ENCODE measurements at places on chromosomes 6 and 20.
A peak's percentile ranks its signal among the peaks of the same experiment; 100 is the strongest.

- DNase-seq, result peak; percentile 55
Measured at GRCh38 chr6:34236131-34236442, 586 bp upstream of the HMGA1 start.

DNA sequence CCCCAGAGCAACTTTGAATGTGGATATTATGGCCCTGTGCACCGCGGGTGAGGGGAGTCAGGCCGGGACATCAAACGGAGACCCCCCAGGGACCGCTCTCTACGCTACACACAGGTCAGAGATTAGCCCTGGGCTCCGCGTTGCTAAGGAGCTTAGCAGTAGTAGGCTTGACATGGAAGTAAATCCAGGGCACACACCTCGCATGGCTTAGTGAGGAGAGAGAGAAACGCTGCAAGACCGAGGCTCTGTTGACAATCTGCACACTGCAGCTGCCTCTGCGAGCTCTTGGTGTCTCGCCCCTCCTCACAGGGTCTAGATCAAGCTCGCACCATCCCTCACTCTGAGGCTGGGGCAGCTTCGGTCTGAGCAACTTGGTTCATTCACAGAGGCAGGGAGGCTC, 116.1 kb upstream of the CDH4 start:
- peak; percentile 78 for DNase-seq

- DNase-seq, result no peak
Measured at GRCh38 chr6:170106906-170107525, 183.9 kb downstream of the DLL1 start.

GRCh38 chr6:53598265-53598907, 53.5 kb upstream of the GCLC start:
- DNase-seq, result peak; percentile 19

DNA sequence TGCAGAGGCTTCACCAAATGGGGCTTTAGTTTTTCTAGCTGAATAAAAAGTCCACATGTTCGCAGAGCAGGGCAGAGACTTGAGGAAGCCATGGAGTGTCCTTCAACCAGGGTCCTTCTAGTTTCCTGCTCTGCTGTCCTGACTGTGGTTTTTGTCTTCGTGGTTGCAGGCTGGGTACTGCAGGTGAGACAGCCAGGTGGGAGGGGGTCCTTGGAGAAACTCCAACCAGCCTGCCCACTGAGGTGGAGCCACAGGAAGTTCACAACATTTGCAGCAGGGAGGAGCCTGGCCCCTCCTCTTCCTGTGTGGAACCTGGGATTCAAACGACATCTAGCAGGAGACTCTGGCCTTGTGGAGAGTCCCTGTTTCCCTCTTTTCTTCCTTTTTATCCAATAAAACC, 68.8 kb upstream of the MYLIP start:
- DNase-seq, result no peak

- DNase-seq, result no peak
Measured at GRCh38 chr20:20365480-20366161, 2.3 kb upstream of the INSM1 start.

DNA sequence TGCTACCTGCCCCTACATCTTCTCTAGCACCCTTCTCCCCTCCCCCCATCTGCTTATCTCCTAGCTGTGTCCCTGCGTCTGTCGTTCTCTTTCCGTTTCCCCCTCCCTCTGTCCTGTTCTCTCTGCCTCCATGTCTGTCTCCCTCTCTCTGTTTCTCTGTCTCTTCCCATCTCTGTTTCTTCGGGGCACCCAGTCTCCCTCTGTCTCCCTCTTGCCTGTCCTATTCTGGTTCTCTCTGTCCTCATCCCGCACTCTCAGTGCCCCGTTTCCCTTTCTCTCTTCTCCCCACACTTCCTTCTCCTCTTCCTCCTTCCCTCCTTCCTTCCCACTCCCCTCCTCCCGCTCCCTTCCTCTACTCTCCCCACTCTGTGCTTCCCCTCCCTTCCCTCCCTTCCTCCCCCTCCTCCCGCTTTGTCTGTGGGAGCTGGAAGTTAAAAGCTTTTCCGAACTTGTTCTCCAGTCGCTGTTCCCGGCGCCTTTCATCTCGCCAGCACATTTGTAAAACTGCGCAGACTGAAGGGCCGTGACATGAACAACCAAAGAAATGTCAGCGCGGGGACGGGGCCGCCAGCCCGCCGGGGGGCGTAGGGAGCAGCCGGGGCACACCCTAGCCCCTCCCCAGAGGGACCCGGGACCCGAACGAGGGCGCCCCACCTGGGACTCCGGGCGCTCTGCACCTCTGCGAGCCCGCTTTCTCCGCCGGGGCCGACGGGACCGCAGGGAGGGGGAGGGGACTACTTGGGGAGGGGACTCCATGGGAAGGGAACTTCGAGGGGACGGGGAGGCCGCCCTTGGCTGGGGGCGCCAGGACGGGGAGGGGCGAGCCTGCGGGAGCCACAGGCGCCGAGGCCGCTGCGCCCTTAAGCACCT, 4.0 kb upstream of the CDH22 start:
- peak; percentile 90 for DNase-seq

DNA sequence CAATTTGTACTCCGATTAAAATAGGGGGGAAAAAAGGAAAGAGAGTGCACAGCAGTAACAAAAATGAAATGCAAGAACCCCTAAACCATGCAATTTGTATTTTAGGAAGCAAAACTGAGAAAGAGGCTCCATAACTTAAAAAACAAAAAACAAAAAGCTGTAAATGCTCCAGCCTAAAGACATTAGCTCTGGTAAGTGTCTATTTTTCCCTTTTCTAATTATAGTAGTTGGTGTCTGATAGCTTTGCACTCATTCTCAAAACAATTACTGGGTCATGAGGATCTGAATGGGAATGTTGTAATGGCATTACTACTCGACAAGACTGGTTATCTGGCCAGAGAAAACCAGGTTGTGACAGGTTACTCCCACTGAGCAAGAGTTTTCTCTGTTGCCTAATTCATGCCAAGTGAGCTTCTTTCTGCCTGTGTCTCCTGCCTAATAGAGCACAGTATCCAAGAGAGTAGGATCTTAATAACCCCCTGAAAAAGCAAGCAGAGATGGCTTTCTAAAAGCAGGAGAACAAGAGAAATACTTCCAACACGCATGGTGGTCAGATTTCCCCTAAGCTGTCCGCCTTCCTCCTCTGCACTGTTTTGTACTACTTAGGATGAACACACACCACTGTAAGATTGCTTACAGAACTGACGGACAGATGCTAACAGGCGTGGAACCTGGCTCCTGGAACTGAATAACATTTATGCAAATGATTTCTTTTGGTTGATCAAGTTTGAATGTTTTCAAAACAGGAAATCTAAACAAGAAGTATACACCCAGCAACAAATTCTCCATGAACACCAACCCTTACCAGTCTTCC, 86.4 kb downstream of the FKBP5 start:
- no peak for DNase-seq

DNA sequence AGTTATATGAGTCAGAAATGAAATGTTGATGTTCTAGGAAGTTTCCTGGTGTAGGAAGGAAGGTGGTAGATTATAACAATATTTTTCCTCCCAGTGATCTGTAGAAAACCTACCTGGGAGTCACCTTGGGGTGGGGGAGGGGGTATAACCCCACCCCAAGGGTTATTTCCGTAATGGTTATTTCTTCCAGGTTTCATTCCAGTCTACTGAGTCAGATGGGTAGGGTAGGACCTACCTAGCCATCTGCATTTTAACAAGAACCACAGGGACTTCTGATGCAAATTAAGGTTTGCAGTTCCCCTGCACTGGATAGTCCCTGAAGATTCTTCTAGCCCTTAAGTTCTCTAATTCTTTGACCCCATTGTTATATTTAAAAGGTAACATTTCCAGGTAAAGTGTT, 88.9 kb downstream of the ARMC2 start:
- no peak for DNase-seq

DNA sequence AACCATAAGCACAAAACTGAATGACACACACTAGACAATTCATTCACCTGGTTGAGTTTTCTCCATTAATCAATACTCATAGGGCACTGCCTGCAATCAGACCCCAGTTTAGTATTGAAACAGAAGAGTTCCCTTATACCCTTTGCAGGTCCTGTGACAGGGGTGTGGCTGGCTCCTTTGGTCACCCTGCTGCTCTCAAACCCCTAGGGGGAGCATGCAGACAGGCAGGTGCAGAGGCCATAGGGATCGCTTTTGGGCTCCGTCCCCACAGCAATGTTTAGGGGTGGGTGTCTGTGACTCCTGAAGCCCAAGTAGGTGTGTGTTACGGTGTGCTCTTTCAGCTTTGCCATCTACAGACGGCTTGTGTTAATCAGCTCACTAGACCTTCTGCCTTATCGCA, 210.4 kb downstream of the CENPW start:
- DNase-seq, result peak; percentile 38

DNA sequence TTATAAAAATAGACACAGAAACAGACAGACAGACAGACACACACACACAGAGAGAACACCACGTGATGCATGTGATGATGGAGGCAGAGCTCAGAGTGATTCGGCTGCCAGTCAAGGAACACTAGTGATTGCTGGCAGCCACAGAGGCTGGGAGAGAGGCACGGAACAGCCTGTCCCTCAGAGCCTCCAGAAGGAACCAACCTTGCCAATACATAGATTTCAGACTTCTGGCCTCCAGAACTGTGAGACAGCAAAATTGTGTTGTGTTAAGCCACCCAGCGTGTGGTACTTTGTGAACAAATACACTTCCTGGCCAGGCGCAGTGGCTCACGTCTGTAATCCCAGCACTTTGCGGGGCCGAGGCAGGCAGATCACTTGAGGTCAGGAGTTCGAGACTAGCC, 9.5 kb upstream of the PARD6B start:
- DNase-seq, result no peak

GRCh38 chr6:155188707-155189496, 74.9 kb upstream of the CLDN20 start:
- DNase-seq, result no peak

GRCh38 chr20:46545077-46545826, 5.2 kb downstream of the OCSTAMP start:
- DNase-seq, result no peak

- no peak for DNase-seq
Measured at GRCh38 chr6:130524552-130524951, 158.7 kb downstream of the TMEM200A start.

DNA sequence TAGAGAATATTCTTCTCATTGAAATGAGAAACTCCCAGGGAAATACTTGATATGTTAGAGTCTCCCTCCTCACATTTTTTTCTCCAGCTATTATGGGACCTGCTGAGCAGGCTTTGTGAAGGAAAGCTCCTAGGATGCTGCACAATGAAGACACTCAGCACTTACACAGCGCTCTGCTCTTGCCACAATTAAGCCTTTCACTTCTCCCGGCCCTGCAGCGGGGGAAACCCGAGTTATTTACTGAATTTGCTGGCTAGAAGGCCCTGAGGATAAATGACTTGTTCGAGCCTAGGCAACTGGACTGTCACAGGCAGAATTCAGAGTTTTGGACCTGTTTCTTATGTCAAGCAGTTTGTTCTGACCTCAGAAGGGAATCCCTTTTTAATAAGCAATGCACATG, 102.0 kb downstream of the MAP3K7 start:
- DNase-seq, result no peak

GRCh38 chr20:36895036-36895435, 19.1 kb downstream of the TLDC2 start:
- DNase-seq, result no peak

DNA sequence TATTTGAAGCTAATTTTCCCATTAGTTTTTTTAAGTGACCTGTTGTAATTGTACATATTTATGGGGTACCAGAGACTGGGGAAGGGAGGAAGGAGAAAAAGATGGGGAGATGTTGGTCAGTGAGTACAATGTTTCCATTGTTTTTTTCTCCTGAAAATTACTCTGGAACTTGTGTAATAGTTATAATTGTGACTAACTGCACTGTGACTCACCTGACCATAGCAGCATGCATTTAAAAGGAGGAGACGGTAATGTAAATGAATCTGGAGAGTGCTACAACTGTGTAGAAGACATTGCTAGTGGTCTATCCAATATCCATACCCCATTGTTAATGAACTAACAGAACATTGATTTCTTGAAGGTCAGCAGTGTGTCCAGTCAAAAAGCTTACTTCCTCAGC, 133.4 kb downstream of the RFPL4B start:
- no peak for DNase-seq

- no peak for DNase-seq
Measured at GRCh38 chr20:34175879-34176278, 63.8 kb upstream of the EIF2S2 start.

DNA sequence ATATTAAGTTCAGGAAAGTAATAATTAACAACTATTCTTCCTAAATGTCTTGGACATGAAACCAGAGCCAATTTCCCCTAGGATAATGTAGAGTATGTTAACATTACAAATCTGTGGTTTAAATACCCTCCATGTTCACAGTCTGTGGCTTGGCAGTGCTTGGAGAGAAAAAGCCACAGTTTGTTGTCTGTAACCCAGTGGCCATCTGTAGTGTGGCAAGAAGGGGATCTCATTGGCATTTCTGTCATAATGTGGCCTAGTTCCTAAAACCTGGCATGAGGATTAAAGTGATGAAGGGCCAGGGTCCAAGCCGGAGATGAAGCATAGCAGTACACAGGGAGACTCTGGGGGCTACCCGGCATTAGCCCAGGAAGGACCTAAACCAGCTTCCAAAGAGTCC, 31.2 kb downstream of the SYNE1 start:
- no peak for DNase-seq

DNA sequence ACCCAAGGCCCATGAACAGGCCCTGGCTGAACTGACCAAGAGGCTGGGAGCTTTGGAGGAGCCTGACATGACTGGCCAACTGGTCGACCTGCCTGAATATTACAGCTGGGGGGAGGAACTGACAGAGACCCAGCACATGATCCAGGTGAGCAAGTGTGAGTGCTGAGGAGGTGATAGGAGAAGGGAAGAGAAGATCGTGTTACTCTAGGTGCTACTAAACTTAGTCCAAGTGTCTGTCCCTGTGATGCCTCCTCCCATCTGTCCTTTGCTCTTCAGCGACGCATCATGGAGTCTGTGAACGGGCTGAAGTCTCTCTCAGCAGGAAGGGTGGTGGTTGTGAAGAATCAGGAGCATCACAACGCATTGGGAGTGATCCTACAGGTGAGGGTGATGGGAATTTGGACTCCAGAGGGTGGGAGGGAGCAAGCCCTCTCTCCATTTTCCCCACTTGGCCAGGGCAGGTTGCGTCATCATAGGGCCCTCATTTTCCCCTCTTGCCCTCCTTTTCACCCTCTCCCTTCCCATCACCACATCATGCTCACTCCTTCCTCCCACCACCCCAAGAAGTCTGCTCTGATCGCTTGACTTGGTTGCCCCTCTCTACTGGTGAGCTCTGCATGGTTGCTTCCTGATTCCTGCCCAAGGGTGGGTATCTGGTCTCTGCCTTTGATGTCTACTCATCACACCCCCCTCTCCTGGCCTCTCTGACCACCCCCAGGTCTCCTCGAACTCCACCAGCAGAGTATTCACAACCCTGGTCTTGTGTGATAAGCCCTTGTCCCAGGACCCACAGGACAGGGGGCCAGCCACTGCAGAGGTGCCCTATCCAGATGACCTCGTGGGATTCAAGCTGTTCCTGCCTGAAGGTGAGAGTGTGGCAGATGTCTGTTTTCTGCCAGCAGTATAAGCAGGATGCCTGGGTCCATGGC, 4.7 kb downstream of the DXO start:
- DNase-seq, result no peak
